ENCODE measurements at places on chromosomes 2 and 18. TPM values are rescaled to one million over a fixed set of nuclear protein-coding genes. Genes with fewer than 3 reads are reported as not detected.
A peak's percentile ranks its signal among the peaks of the same experiment; 100 is the strongest.

Gene ANKRD62
- not detected for total RNA-seq

DNA sequence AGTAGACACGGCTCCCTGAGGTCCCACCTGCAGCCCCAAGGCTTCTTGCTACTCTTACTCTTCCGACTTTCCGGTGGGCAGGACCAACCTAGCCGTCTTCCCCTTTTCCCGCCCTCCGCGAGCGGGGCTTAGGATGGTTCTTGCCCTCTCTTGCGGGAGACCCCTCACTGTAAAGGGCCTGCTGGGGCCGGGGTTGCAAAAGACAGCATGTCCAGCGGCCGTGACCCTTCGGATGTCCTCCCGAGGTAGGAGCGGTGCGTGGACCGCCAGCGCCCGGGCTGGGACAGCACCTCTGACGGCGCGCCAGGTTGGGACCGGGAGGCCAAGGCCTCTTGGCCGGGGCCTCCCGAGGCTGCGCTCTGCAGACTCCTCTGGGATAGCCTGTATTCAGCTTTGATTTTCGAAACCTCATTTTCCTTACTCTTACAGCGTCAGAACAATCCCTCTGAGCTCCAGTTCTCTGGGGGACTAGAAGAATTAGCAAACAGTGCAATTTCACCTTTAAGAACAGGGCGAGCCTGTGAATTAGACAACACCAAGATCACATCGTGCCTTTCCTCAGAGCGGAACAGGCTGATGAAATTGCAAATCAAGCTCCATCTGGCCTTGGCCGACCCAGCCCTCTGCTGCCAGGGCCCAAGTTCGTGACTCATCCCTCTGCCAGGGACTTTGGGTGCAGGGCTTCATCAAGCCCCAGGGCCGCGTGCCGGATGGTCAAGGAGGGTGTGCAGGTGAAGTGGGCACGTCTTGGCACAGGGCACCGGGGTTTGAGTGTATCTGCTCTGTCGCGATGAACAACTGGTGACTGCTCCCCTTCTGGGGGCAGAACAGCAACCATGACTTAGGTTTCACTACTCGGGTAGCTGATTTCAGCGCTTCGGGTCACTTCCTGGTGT, 777 bp downstream of the MOCOS start:
- H3K27me3 ChIP-seq = peaks cover 28% of the 10 kb centered on the region
- no peak overlapping the region for H3K27ac ChIP-seq
- no peak for DNase-seq
- H3K4me1 ChIP-seq = no peaks in the 10 kb centered on the region
- H3K36me3 ChIP-seq = no peaks in the 10 kb centered on the region
- H3K4me3 ChIP-seq = peak overlapping the region; percentile 78

Gene MC2R
- not detected for total RNA-seq

DNA sequence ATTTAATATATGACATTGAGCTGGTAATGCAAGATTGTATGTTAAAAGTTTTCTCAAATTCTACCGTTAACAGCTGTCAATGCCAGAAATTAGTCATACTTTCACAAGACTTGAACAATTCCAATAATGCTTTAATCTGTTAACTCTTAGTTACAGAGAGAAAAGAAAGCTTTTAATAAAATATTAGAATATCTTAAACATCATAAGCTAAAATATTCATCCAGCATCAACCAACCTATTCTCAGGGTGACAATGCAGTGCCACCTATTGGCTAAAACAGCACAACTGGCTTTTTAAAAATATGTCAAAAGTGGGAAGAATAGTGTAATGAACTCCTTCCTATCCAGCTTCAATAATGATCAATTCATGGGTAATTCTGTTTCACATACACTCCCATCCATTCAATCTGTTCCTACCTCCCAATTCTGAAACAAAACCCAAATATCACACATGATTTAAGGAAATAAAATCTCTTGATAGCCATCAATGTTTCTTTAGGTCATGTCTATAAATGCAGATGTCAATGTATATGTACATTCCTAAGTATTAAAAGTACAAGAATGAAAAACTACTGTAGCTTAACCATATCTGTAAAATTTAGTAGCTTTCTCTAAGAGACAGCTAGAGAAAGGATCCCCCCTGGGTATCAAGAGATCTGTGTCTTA, 79.8 kb upstream of the CCDC141 start:
- no peaks in the 10 kb centered on the region for H3K36me3 ChIP-seq
- H3K27me3 ChIP-seq = no peaks in the 10 kb centered on the region
- no peak overlapping the region for H3K27ac ChIP-seq

Gene ANO7
- 0.53 TPM for total RNA-seq

DNA sequence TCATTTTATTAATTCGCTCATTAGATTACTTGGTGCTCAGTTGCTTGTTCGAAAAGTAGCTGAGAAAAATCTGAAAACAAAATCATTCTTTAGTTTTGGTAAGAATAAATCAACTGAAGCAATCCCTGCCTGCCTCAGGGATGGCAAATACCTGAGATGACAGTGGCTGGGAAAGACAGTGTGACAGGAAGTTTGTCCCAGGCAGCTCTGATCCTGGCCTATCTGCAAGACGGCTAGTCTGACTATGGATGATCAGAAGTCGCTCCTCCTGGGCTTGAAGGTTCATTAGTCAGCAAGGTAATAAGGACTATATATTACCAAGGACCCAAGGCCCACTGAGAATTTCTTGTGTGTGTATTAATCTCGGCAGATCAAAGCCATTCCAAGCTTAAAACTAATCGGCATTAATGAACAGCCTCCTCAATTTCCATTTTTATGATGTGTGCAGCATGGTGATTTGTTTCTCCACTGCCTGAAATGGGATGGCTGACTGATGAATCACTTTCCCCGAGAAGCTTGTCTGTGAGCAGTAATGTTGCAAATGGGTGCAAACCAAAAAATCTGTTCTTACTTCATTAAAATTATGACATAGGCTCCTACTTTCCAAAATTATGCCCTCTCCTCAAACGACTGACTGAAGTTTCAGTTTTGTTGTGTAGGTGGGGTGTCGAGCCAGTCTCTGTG, 199.9 kb downstream of the ACTR3 start:
- no peaks in the 10 kb centered on the region for H3K36me3 ChIP-seq
- H3K27me3 ChIP-seq = no peaks in the 10 kb centered on the region
- no peak overlapping the region for H3K27ac ChIP-seq
- H3K4me1 ChIP-seq = no peaks in the 10 kb centered on the region

Gene POTEI
- not detected for total RNA-seq

DNA sequence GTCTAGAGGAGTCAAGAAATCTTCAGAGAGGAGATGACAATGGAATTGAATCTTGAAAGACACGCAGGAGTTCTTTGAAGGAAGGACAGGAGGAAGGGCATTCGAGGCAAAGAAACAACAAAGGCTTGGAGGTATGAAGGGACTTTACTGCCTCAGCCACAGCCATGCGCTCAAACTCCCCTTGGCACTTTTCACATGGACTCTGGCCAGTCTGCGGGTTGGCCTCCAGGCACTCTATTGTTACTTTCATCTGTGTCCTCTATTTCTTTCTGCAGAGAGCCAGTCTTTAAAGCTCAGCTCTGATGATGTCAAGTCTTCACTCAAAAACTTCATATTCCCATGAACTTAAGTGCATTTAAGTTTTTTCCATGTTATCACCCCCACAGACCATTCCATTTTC, 95.4 kb downstream of the ZAP70 start:
- no peak overlapping the region for H3K4me3 ChIP-seq
- no peaks in the 10 kb centered on the region for H3K36me3 ChIP-seq
- no peaks in the 10 kb centered on the region for H3K27me3 ChIP-seq
- H3K27ac ChIP-seq = no peak overlapping the region
- H3K4me1 ChIP-seq = no peaks in the 10 kb centered on the region
- no peak for DNase-seq

DNA sequence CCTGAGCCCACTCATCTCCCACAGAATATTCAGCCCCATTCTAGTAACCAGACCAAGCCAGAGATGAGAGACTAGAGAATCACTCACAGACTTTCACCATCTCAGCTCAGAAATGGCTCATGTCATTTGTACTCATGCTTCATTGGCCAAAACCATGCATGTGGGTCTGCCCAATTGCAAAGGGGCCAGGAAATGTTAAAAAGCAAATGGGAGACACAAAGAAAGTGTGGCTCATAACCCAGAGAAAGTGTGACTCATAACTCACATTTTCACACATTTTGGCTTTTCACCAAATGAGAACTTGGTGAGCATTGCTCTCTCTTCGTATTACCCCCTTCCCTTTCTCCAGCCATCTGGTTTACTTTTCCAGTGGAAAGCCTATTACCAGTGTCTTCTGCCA, 66.2 kb downstream of the MDH1 start:
- H3K36me3 ChIP-seq = no peaks in the 10 kb centered on the region
- DNase-seq = no peak
- no peaks in the 10 kb centered on the region for H3K27me3 ChIP-seq

DNA sequence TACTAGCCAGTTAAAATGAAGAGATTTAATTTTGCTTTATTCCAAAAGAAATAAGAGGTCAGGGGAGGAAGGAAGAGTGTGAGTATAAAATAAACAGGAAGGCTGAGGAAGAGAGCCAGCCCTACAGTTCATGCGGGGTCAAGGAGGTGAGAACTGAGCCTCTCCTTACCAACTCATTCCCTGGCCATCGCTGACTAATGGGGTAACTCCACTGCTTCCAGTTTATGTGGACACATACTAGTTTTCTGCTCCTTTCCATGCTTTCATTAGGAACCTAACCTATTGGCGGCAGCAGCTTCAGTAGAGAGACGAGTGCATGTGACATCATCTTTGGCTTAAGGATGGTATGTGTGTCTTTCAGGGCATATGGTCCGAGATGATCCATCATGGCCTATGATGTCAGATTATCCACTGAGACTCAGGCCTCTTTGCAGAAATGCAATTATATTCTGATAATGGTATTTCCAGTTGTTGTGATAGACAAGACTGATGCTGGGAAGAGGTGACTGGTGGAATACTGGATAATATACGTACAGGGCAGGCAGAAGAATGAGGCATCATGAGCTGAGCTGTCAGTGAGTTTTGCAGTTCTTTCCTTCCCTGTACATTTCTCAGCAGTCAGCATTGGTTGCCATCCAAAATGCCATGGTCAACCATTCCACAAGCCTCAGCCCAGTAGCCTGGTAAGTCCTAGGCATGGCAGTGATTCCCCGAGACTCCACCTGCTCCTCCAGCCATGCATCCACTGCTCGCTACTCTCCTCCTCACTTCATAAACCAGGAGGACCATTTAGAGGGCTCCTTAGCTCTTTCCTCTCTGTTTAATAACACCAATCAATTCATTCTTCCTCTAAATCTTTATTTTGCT, 184.6 kb upstream of the OSR1 start:
- H3K4me1 ChIP-seq = no peaks in the 10 kb centered on the region
- no peaks in the 10 kb centered on the region for H3K36me3 ChIP-seq
- no peak overlapping the region for H3K4me3 ChIP-seq
- no peaks in the 10 kb centered on the region for H3K27me3 ChIP-seq

Gene TNS1
- 1.6 TPM for total RNA-seq

Gene PROM2
- 0.30 TPM for total RNA-seq

GRCh38 chr2:122680662-122681061, 925.2 kb downstream of the TSN start:
- H3K27ac ChIP-seq = no peak overlapping the region
- H3K27me3 ChIP-seq = no peaks in the 10 kb centered on the region
- H3K4me1 ChIP-seq = no peaks in the 10 kb centered on the region
- DNase-seq = no peak

Gene MDH1B
- total RNA-seq = 0.33 TPM

Data from T-cell (primary cell).